EL (cell line): ENCODE measurements at places on chromosomes 5 and 9.

DNA sequence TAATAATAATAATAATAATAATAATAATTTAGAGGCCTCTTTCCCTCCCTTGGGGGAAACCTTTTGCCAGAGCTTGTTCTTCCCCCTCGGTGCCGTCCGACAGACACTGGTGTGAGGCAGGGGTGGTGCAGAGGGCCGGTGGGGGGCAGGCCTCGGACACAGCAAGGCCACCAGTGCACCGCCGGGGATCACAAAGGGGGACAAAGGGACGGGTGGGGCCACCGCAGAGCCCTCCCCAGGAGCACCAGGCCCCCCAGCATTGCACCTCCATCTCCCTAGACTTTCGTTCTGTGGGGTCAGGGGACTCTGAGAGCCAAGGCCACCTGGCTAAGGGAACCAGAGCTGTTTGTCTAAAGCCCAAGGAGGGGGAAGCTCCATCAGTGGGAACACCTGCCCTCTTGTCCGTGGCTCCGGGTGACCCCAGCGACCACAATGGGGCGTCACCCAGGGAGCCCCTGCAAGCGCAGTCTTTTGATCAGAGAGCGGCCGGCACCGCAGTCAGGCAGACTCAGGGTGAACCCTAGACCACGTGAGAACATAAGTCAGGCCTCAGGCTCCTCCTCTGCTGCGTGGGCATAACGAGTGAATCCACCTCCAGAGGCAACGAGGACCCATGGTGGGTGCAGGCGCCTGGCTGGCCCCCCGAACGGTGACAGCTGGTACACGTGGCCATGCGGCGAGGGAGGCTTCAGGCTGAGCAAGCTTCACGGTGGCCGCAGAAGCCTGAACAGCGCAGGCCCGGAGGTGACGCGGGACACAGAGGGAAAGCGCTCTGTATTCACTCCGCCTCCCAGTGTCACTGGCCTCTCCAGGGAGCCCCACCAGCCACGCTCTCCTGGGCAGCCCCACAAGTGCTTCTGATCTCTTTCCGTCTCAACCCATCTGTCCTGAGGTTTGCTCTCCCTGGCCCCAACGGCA lies 12.0 kb upstream of the QSOX2 start:
- DNase-seq = no peak

DNA sequence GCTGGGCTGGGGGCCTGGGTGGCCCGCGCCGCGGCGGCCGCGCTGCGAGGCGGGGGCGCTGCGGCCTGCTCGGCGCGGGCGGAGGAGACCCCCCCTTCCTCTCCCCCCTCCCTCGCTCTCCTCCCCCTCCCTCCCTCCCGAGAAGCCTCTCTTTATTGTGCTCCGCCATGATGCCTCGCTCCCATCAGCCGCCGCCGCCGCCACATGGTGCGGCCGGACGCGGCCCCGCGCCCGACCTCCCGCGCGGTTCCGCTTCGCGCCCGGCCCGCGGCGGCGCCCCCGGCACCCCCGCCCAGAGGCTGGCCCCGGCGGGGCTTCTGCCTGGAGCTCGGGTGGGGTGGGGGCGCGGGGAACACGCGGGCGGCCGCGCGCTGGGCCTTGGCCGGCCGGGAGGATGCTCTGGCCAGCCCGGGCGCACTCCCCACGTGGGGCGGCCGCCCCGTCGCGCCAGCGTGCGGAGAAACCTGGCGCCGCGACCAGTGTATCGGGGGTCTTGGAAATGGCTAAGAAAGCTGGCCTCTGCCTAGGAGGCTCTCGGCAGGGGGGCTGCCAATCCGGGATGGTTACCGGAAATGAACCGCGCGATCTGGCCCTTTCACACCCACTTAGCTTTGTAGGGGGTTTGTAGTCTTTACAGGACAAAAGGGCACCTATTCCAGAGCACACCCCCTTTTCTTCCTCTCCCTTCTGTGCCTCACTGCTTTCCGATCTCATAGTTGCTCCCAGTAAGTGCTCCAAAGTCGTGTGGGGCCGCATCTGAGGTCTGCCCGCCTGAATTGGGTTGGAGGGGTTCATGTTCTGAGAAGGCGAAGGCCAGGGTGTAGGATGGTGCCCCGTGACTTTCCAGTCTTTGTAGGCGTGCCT lies 1.0 kb downstream of the SET start:
- peak; percentile 54 for DNase-seq

DNA sequence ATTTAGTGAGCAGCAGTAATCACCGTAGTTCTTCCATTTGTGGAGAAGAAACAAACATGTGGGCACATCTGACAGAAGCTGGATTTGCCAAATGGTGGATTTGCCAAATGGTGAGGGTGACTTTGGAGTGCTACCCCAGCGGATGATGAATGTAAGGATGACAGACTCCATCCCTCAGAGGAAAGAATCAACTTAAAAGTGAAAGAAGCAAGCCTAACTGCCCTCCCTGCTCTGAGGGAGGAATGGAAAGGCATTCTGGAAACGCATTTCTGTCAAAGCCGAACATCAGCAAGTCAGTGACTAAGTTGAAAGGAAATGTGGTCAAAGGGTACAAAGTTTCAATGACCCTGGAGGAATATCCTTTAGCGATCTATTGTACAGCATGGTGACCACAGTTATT lies 143.5 kb downstream of the GPBP1 start:
- no peak for DNase-seq

DNA sequence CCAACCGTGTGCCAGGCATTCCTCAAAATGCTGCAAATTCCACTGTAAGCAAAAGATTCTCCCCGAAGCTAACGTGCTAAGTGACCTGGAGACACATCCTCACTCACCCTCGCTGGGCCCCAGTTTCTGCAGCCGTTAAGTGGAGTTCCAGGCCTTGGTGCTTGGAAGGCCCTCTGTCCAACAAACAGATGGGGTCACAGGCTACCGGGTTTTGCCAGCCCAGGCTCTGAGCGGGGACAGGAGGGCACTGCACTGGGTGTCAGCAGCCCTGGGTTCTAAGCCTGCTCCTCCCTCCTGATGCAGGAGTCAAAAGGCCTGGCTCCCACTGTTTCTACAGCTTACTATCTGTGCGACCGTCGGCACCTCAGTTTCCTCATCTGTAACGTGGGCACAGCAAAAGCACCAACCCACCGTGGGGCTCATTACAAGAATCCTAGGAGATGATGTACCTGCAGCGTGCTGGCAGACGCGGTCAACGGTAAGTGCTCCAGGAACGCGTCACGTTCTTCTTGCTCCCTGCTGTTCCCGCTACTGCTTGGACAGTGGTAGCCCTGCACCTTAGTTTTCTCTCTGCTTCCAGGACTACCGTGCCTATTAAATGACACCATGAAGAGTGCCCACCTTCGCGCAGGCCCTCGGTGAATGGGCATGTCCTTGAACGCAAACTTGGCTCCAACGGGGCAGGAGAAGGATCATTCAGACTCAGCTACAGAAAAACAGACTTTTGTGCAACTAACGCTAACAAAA lies 84.8 kb downstream of the ADAMTS2 start:
- DNase-seq = no peak

- DNase-seq = no peak
Observed at GRCh38 chr5:81922854-81923279, 49.0 kb upstream of the ATG10 start.

DNA sequence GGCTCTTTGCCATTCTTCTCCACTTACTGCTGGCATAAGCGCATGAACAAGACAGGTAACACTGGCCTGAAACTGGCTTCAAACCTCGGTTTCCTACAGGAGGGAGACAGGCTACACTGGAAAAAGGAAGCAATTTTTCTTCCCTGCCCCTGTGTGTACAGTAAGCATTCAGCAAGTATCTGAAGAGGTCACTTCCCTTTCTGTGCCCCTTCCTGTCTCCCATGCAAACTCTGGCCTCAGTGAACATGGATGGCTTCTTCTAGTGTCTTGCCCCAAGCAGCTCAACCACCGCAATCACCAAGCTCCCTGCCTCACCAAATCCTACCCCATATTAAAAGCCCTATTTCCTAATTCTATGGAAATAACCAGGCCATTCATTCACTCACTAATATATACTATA lies 42.4 kb downstream of the SERINC5 start:
- no peak for DNase-seq
